ENCODE measurements at places on chromosomes 7 and 10. TPM values are rescaled to one million over a fixed set of nuclear protein-coding genes. Genes with fewer than 3 reads are reported as not detected.
A peak's percentile ranks its signal among the peaks of the same experiment; 100 is the strongest.

LZTS2 gene
- total RNA-seq, result 28.0 TPM

DNA sequence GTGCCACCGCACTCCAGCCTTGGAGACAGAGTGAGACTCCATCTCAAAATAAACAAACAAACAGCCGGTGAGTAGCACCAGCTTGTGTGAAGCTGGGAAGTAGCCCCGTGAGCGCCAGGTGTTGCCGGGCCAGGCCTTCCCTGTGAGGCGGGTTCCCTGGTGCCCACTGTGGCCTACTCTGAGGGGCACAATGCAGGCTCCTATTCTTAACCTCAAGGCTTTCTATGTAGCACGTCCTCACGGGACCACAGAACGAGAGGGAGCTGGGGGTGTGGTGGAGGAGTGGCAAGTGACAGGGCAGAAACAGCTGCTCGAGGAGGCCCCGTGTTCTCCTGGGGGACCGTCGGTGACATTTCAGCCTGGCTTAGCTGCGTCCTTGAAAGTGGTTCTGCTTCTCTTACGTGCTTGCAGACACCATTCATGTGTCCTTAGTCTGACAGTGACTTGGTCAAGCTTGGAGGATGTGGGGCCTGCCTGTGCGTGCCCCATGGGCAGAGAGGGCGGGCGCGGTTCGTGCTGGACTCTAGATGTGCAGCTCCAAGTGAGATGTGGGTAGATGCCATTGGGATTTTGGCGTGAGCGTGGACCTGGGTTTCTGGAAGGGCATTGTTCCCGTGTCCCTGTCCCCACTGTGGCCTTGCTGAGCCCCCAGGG, 116.6 kb downstream of the NKX6-2 start:
- H3K4me1 ChIP-seq, result no peaks in the 10 kb centered on the region
- H3K27ac ChIP-seq, result no peak overlapping the region
- no peaks in the 10 kb centered on the region for H3K27me3 ChIP-seq
- H3K36me3 ChIP-seq, result no peaks in the 10 kb centered on the region

DNA sequence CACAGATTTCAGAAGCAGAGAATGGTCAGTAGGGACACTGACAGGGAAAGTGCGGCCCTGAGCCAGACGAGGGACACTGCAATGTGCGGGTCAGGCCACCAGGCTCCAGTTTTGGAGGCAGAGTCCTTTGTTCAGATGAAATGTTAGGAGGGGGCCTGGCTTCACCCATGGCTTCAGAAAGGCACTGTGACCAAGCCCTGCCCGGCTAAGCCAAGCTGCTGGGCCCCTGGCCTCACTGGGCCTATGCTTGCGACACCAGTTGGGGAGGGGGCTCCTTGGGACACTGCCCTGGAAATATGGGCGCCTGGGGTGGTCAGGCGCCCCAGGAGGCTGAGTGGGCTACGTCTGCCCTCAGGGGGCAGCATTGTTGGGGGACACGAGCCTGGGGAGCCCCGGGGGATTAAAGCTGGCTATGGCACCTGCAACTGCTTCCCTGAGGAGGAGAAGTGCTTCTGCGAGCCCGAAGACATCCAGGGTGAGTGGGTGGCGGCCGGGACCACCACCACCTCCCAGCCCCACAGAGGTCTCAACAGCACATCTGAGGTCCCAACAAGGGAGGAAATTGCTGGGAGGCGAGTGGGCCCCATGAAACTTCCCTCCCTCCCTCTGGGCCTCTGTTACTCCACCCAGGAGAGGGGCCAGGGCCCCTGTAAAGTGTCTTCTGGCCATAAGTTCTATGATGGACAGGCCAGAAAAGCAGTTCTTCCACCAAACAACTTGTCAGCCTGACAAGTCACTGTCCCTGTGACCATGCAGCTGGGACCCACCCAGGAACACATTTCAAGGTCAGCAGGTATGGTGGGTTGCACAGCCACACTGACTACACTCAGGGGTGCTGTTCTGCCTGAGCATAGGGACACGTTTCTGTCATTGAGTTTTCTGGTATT, 24.8 kb upstream of the CSGALNACT2 start:
- H3K27me3 ChIP-seq, result no peaks in the 10 kb centered on the region
- no peak overlapping the region for H3K4me3 ChIP-seq

DNA sequence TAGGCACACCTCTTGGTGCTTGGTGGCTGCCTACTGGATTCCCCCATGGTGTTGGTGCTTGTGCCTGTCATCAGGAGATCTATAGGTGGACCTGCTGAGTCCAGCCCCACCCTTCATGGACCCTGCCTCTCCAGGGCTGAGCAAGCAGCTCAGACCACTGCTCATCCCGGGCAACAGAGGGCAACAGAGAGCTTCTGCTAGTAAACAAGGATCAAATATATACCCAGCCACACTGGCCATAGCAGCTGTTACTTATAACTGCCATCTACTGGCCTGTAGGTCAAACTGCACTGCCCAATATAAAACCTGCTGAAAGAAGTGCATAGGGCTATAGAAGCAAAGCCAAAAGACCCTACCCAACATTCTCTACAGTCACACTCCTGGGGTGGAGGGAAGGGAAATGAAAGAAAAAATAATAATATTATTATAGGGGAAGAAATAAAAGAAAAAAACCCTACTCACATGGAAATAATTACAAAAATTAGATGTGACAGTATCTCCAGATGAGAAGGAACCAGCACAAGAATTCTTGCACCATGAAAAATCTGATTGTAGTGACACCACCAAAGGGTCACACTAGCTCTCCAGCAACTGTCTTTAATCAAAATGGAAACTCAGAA, 54.9 kb upstream of the ZNF800 start:
- peak; percentile 60 for DNase-seq
- no peaks in the 10 kb centered on the region for H3K27me3 ChIP-seq
- no peak overlapping the region for H3K27ac ChIP-seq
- no peaks in the 10 kb centered on the region for H3K36me3 ChIP-seq

DNA sequence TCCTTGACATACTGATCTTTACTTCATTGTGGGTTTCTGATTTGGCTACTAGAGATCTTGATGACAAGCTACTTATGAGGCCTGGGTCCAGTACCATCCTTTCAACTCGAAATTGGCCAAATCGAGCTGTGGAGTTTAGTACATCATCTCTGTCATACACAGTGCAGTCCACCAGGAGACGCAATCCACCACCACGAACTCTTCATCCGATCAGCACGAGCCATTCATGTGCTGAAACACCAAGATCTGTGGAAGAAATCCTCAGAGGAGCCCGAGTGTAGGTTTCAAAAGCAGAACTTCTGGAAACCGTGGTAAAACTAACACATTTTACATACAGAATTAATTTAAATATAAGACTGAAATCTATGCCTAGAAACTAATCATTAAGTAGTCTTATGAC, 14.2 kb downstream of the DNAJC9 start:
- H3K27me3 ChIP-seq, result no peaks in the 10 kb centered on the region
- no peak for DNase-seq
- H3K27ac ChIP-seq, result no peak overlapping the region
- no peaks in the 10 kb centered on the region for H3K4me1 ChIP-seq

- no peaks in the 10 kb centered on the region for H3K27me3 ChIP-seq
- no peak overlapping the region for H3K27ac ChIP-seq
- no peak overlapping the region for H3K4me3 ChIP-seq
- no peaks in the 10 kb centered on the region for H3K4me1 ChIP-seq
- DNase-seq, result no peak
Measured at GRCh38 chr7:48317360-48317759, 146.1 kb downstream of the ABCA13 start.

- H3K4me1 ChIP-seq, result no peaks in the 10 kb centered on the region
- H3K27me3 ChIP-seq, result no peaks in the 10 kb centered on the region
- H3K4me3 ChIP-seq, result no peak overlapping the region
- no peak for DNase-seq
Measured at GRCh38 chr7:21092766-21093702, 306.3 kb upstream of the SP8 start.

PPP1R17 gene
- total RNA-seq, result not detected

CROT gene
- total RNA-seq, result 74.9 TPM

GRCh38 chr10:131092876-131093275, 218.6 kb downstream of the TCERG1L start:
- no peak overlapping the region for H3K27ac ChIP-seq
- no peaks in the 10 kb centered on the region for H3K36me3 ChIP-seq
- DNase-seq, result no peak
- no peaks in the 10 kb centered on the region for H3K27me3 ChIP-seq
- no peaks in the 10 kb centered on the region for H3K4me1 ChIP-seq

DNA sequence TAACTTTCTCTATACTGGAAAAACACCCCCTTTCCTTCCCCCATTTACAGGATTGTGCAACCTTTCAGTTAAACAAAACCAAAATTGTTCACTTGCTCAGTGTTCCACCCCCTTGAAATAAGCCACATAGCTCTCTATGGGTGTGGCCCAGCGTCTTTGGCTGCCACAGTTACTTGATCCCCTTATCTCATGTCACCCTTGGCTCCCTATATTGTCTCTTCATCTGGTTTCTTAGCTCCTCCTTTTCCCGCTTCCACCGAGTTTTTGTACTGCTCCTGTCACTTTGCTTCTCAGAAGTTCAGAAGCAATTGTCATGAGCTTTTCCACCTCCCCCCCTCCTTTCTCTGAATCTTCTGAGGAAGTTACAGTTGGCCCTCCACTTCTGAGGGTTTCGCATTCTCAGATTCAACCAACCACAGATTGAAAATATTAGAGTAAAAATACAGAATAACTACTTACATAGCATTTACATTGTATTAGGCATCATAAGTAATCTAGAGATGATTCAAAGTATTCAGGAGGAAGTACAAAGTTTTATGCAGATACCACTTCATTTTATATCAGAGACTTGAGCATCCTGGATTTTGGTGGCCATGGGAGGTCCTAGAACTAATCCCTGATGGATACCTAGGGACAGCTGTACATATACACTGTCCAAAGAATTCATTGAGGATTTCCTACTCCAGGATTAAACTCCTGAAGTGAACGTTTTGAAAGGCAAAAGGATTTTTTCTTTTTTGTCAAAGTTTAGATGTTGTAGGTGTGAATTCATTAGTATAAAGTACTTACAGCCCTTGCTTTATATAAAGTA, 60.4 kb downstream of the ADD3 start:
- peak overlapping the region; percentile 63 for H3K27ac ChIP-seq
- DNase-seq, result no peak
- H3K36me3 ChIP-seq, result no peaks in the 10 kb centered on the region
- H3K4me1 ChIP-seq, result peaks cover 5% of the 10 kb centered on the region
- no peak overlapping the region for H3K4me3 ChIP-seq
- no peaks in the 10 kb centered on the region for H3K27me3 ChIP-seq

COPG2 gene
- 14.9 TPM for total RNA-seq

GRCh38 chr10:30671026-30671616, 41.6 kb upstream of the LYZL2 start:
- H3K36me3 ChIP-seq, result no peaks in the 10 kb centered on the region
- H3K4me3 ChIP-seq, result no peak overlapping the region
- no peaks in the 10 kb centered on the region for H3K4me1 ChIP-seq
- H3K27ac ChIP-seq, result no peak overlapping the region
- no peaks in the 10 kb centered on the region for H3K27me3 ChIP-seq
- peak; percentile 67 for DNase-seq

TRDMT1 gene
- 24.8 TPM for total RNA-seq

DNA sequence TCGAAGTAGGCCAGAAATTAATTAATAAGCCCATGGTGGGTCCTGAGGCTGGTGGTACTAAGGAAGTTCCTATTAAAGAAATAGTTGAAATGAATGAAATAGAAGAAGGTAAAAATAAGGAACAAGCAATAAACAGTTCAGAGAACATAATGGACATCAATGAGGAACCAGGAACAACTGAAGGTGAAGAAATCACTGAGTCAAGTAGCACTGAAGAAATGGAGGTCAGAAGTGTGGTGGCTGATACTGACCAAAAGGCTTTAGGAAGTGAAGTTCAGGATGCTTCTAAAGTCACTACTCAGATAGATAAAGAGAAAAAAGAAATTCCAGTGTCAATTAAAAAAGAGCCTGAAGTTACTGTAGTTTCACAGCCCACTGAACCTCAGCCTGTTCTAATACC, 36.0 kb downstream of the SLK start:
- H3K27ac ChIP-seq, result no peak overlapping the region
- peaks cover 88% of the 10 kb centered on the region for H3K36me3 ChIP-seq
- no peaks in the 10 kb centered on the region for H3K4me1 ChIP-seq
- no peak for DNase-seq
- H3K27me3 ChIP-seq, result no peaks in the 10 kb centered on the region

CD36 gene
- 8.9 TPM for total RNA-seq

DNA sequence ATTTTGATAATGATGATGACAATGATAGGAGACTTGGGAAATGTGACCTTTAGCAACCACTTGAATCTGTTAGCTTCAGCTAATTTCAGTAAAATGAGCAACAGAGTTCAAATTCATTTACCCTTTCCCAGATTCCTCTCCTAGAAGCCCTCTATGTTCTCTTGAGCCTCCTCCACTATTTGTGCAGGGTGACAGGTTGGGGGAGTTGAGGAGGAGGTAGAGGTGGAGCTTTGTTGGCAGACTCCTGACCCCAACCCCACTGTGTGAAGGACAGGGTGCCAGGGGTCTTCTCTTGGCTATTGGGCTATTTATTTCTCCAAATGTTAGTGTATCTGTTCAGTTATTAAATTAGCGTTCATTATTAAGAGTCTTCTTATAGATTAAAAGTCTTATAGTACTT, 422.3 kb downstream of the GFRA1 start:
- H3K27ac ChIP-seq, result no peak overlapping the region
- H3K4me1 ChIP-seq, result no peaks in the 10 kb centered on the region
- no peaks in the 10 kb centered on the region for H3K27me3 ChIP-seq
- no peak for DNase-seq
- no peak overlapping the region for H3K4me3 ChIP-seq

GRCh38 chr10:69468751-69469089, 17.5 kb downstream of the TSPAN15 start:
- DNase-seq, result no peak
- peaks cover 7% of the 10 kb centered on the region for H3K4me1 ChIP-seq
- H3K4me3 ChIP-seq, result no peak overlapping the region
- no peaks in the 10 kb centered on the region for H3K27me3 ChIP-seq
- no peak overlapping the region for H3K27ac ChIP-seq

DEPP1 gene
- total RNA-seq, result 3.9 TPM

- DNase-seq, result peak; percentile 32
- no peaks in the 10 kb centered on the region for H3K4me1 ChIP-seq
- H3K4me3 ChIP-seq, result no peak overlapping the region
- H3K36me3 ChIP-seq, result no peaks in the 10 kb centered on the region
Measured at GRCh38 chr10:119335671-119336353, 128.4 kb downstream of the GRK5 start.

WAC gene
- 145 TPM for total RNA-seq

- H3K27ac ChIP-seq, result peak overlapping the region; percentile 54
- H3K4me1 ChIP-seq, result peaks cover 20% of the 10 kb centered on the region
- H3K36me3 ChIP-seq, result no peaks in the 10 kb centered on the region
- peak; percentile 24 for DNase-seq
Measured at GRCh38 chr7:139727151-139727705, 50.6 kb downstream of the HIPK2 start.

FZD8 gene
- 0.70 TPM for total RNA-seq

DNA sequence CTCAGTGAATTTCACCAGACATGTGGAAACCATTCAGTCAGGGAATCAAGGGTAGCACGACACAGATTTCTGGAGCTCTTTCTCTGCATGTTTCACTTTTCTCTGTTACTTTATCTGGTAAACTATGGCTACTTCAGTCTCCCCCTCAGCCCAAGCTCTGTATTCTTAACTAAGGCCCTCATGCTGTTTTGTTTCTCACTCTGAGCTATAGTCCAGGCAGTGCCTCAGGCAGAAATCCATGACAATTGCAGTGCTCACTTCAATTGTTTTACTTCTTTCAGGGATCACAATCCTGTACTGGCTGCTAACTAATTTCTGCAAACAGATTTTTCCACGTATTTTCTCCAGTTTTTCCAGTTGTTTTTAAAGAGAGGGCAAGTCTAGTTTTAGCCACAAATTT, 1599.9 kb upstream of the LRRTM3 start:
- no peaks in the 10 kb centered on the region for H3K27me3 ChIP-seq
- no peak overlapping the region for H3K27ac ChIP-seq

TRIM4 gene
- total RNA-seq, result 62.3 TPM

ASB10 gene
- total RNA-seq, result not detected

JAKMIP3 gene
- total RNA-seq, result 2.5 TPM

- no peak for DNase-seq
- no peaks in the 10 kb centered on the region for H3K27me3 ChIP-seq
- H3K4me1 ChIP-seq, result no peaks in the 10 kb centered on the region
- H3K4me3 ChIP-seq, result no peak overlapping the region
- no peaks in the 10 kb centered on the region for H3K36me3 ChIP-seq
Measured at GRCh38 chr7:33466203-33466602, 336.8 kb downstream of the BBS9 start.

Measured in Peyer's patch (tissue), 4 donors.